ENCODE measurements at places on chromosomes 4 and X. TPM values are rescaled to one million over a fixed set of nuclear protein-coding genes. Genes with fewer than 3 reads are reported as not detected.

SERTM2 gene
- total RNA-seq = not detected

KCTD8 gene
- total RNA-seq = 0.33 TPM

NOCT gene
- total RNA-seq = 4.0 TPM

SOD3 gene
- total RNA-seq = 22.0 TPM

FGF5 gene
- not detected for total RNA-seq

SPANXA2 gene
- total RNA-seq = not detected

TCEAL1 gene
- 60.8 TPM for total RNA-seq

LEF1 gene
- 2.6 TPM for total RNA-seq

PABPC1L2B gene
- not detected for total RNA-seq

DNA sequence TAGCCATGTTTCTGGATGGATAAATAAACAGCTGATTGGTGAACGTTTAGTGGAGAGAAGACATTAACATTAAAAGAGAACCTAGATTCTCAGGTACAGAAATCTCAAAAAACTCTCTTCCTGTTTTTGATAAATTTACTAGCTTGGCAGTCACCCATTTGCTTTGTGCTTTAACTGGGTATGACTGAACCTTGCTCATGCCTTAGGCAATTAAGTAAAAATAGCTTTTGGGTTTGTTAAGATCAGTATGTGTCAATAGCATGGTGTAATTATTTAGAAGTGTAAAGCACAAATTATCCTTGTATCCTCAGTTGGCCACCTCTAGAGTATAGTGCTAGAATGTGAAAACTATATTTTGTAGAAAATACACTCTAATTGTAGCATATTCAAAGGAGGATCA lies 200.0 kb downstream of the CFAP299 start:
- no peak for DNase-seq

- DNase-seq = no peak
Observed at GRCh38 chr4:183830438-183830985, 74.6 kb upstream of the STOX2 start.

GRCh38 chr4:109553130-109553529 lies 6.9 kb upstream of the MCUB start:
- no peak for DNase-seq

- DNase-seq = no peak
Observed at GRCh38 chr4:15557786-15558550, 88.3 kb downstream of the CC2D2A start.

GRCh38 chrX:84168574-84168973 lies 19.4 kb downstream of the RPS6KA6 start:
- DNase-seq = no peak

GRCh38 chr4:109053257-109053656 lies 249.2 kb downstream of the COL25A1 start:
- DNase-seq = no peak

DNA sequence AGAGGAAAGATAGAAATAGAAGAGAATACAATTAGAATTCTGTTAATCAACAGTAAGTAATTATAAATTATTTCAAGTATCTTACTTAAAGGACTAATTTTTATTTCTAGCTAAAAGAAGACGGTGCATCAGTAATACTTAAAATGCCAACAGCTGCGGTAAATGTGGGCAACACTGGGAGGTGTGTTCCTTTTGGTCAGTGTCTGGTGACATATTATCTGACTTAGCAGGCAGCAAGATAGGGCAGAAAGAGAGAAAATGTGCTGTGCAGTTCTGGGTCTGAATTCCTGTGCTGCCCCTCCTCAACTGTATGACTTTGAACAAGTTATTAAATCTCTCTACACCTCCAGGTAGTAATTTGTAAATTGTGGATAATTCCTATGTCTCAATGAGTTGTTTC lies 120.6 kb downstream of the ZNF827 start:
- no peak for DNase-seq

DNA sequence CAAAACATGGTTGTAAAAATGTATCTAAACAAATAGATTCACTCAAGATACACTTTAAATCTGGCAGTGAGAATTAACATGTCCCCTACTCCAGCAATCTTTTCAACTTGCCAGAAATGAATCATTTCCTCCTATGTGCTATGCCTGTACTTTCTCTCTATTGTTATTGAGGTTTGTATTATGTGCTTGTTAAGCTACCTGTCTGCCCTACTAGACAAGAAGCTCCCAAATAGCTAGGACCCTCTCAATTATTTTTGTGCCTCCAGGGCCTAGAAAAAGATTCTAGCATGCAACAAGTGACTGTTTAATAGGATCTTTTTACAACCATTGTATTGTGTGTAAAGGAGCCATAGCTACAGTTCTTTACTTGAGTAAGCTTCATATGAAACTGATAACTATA lies 3.5 kb upstream of the SAP30 start:
- no peak for DNase-seq

- DNase-seq = no peak
Observed at GRCh38 chr4:10461091-10461849, 4.0 kb upstream of the ZNF518B start.

DNA sequence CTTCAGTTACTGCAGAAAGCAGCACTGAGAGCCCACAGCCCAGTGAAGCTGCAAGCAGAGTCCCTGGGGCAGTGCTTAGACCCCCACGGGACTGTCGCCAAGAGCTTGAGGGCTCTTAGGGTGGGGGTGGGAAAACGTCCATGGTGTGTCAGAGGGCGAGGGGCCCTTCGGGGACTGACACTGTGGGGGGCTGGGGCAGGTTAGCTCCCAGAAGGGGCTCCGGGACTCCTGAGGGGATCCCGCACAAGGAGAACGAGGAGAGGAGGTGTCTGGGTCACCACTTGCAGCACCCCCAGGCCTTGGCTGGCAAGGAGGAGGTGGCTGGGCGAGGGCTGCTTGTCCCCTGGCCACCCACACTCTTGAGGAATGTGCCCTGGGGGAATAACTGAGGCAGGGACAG lies 20.8 kb downstream of the NAT8L start:
- DNase-seq = peak; percentile 39

DNA sequence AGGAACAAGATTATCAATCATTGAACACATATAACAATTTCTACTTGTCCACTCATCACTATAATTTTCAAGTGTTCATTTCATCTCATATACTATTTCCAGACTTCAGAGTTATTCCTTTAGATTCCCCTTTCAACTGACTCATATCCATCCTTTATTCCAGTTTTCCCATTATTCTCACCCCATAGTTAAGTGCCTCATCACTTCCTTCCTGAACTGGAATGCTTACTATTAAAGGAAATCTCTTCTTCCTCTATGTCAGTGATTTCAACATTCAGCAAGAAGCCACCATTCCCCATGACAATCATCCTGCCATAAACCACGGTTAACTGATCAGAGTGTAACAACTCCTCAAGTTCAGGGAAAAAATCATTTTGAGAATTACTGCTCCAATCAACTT lies 198.9 kb downstream of the FBXO8 start:
- no peak for DNase-seq

- DNase-seq = no peak
Observed at GRCh38 chrX:132470831-132471230, 18.0 kb downstream of the MBNL3 start.

DNA sequence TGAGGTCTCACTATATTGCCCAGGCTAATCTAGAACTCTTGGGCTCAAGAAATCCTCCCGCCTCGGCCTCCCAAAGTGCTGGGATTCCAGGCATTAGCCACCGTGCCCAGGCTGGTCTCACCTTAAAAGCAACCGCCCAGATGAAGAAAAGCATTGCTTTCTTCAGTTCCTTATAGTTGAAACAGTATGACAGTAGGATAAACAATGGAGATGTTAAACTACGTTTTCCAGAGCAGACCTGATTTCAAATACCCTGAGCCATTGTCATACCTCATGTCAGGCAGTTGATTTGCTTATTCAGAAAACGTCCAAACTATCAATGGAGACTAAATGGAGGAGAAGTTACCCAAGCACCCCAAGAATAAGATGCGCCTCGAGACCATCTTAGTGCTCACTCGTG lies 26.3 kb upstream of the TMEM131L start:
- DNase-seq = no peak

DNA sequence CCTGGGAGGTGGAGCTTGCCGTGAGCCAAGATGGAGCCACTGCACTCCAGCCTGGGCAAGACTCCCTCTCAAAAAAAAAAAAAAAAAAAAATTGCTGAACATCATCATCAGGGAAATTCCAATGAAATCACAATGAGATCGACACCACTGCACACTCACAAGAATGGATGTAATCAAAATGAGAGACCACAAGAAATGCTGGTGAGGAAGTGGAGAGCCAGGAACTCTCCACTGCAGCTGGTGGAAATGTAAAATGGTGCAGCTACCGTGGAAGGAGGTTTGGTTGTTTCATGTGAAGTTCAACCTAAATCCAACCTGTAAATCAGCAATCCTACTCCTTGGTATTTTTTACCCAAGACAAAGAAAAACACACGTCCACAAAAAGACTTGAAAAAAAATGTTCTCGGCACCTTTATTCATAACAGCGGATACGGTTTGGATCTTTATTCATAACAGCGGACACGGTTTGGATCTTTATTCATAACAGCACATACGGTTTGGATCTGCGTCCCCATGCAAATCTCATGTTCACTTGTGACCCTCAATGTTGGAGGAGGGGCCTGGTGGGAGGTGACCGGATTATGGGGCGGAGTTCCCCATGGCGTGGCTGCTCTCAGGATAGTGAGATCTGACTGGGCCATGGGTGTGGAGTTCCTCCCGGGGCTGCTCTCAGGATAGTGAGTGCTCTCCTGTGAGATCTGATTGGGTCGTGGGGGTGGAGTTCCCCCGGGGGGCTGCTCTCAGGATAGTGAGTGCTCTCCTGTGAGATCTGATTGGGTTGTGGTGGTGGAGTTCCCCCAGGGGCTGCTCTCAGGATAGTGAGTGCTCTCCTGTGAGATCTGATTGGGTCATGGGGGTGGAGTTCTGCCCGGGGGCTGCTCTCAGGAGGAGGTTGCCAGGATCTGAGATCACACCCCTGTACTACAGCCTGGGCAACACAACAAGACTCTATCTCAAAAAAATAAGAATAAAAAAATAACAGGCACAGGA lies 7.7 kb downstream of the GAK start:
- DNase-seq = no peak

- DNase-seq = no peak
Observed at GRCh38 chr4:148345509-148345908, 96.7 kb downstream of the NR3C2 start.

- DNase-seq = no peak
Observed at GRCh38 chrX:148517176-148517575, 16.8 kb downstream of the AFF2 start.

- no peak for DNase-seq
Observed at GRCh38 chrX:100264200-100264599, 145.9 kb downstream of the PCDH19 start.

- no peak for DNase-seq
Observed at GRCh38 chr4:145775406-145775805, 95.5 kb downstream of the C4orf51 start.

GRCh38 chr4:168715896-168716295 lies 219.0 kb downstream of the PALLD start:
- no peak for DNase-seq

DNA sequence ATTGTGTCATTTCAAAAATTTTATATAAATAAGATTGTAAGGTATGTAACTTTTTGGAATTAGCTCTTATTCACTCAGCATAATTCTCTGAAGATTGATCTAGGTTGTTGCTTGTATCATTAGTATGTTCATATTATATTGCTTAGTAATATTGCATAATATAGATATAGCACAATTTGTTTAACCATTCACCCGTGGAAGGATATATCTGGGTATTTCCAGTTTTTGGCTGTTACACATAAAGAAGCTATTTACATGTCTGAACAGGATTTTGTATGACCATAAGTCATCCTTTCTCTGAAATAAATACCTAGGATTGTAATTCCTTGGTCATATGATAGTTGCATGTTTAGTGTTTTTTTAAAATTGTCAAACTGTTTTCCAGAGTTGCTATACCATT lies 82.5 kb downstream of the CPEB2 start:
- DNase-seq = no peak

GRCh38 chrX:115958687-115959359 lies 211.7 kb upstream of the AGTR2 start:
- DNase-seq = no peak

- DNase-seq = no peak
Observed at GRCh38 chr4:41538017-41538733, at the start of gene LIMCH1. LIMCH1 (plus strand) TSS chr4:41538157; CDS start chr4:41605996, 67,839 bp downstream.

All from breast epithelium (tissue), 4 donors.